ENCODE measurements at places on chromosomes 3 and 15. TPM values are rescaled to one million over a fixed set of nuclear protein-coding genes. Genes with fewer than 3 reads are reported as not detected.

PYGO1 gene
- 1.8 TPM for total RNA-seq

SEMA3B gene
- total RNA-seq, result 2.4 TPM

EFL1 gene
- 14.5 TPM for total RNA-seq

SCN11A gene
- 0.04 TPM for total RNA-seq

P2RY1 gene
- 20.5 TPM for total RNA-seq

CLDN18 gene
- total RNA-seq, result not detected

NRG4 gene
- 1.6 TPM for total RNA-seq

STARD9 gene
- total RNA-seq, result 1.2 TPM

LSMEM2 gene
- not detected for total RNA-seq

CHRD gene
- 0.84 TPM for total RNA-seq

A4GNT gene
- not detected for total RNA-seq

PLSCR5 gene
- total RNA-seq, result not detected

DNA sequence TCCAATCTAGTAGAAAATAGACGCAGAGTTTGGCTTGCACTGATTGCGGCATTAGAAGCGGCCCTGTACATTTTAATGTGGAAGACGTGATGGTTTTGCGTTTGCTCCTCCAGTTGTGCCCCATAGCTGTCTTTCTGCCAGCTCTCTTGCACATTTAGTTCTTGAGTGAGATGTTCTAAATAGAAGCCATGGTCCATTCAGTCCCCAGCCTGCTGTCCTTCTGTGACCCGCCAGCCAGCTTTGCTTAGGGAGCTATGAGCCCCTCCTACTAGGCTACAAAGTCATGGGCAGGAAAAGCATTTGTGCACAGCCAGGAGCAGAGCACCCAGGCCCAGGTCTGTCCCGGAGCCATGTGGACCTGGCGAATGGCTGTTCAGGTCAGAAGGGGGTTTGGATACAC lies 50.3 kb downstream of the APBA2 start:
- ATAC-seq, result no peak

- no peak for ATAC-seq
These were observed 148.4 kb downstream of the MAGI1 start for GRCh38 chr3:65890328-65890727.

- ATAC-seq, result peak; percentile 10
These were observed 18.4 kb downstream of the ZBTB38 start for GRCh38 chr3:141386611-141387111.

DNA sequence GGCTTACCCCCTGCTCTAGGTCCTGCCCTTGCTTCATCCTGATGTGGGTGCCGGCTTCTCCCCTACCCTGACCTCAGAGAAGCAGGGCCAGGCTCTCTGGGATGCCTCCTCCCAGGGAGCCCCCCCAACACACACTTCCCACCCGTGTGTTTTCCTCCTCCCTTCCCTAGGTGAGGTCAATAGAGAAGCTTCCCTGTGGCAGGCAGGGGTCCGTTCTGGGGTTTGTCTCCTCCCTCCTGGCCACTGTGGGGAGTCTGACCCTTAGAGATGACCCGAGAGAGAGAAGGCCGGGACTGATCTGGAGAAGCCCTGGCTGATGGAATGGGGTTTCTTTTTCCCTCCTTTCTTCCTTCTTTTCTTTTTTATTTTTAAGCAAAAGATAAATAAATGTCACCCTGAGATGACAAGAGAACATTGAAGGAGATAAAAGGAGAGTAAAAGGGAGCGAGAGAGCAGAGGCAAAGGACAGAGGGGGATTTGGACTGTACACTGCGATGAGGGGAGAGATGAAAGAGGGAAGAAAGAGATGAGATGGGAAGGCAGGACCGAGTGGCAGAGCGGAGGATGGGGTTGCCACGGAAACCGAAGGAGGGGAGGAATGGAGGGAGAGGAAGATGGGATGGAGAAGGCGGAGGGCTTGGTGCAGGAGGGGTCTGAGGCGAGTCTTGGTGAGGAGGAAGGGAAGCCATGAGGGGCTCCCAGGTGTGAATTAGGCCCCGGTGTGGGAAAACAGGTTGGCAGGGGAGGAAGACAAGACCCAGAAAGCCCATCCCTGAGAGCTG lies 48.4 kb downstream of the IDH2 start:
- no peak for ATAC-seq

- ATAC-seq, result peak; percentile 35
These were observed 148.0 kb upstream of the OSTN start for GRCh38 chr3:191051037-191051436.

DNA sequence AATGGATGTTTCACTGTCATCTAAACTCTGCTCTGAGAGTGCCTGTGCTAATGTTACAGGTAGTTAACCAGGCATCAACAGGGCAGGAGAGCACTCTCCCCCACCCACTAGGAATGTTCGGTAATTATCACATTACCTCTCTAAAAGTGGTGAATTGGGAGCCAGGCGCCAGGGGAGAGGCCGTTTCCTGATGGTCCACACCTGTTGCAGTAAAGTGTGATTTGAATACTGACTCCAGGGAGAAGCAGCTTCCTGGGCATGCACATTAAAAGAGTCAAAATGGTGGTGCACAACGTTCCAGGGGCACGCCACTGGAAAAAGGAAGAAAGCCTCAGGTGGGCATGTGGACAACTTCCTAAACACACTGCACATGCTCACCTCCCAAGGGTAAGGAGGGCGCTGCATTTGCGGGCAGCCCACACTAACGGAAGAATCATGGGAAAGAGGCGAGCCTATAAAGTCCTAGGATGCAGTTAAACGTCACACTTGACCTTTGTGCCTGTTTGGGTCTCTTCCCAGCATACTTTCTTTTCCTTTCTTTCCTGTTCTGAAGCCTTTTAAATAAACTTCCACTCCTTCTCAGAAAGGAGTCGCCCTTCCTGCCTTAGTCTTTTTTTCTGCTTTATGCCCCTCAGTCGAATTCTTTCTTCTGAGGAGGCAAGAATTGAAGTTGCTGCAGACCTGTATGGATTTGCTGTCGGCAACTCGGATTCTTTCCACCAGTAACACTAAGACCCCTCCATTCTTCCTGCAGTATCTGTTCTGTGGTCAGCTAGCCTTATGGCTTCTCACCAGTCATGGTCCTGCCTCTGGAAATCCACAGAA lies 28.9 kb upstream of the GPD1L start:
- no peak for ATAC-seq

DNA sequence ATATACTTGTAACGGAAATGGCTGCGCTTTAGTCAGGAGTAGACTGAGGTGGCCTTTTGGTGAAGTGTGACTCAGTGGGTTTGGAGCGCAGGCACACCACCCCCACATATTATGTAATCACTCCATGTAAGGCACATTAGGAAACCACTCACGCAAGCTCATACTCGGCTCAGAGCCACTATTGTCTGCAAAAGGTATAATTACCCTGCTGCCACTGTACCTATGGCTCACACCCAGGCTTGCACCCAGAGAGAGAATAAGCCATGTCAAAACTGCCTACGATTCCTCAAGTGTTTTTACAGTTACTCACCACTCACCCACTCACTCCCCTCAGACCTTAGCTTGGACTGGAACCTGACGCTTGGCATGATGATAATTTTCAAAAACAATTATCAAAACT lies 611.9 kb upstream of the CCDC54 start:
- peak; percentile 99 for ATAC-seq

GRCh38 chr15:43977072-43977884 lies 150.5 kb downstream of the WDR76 start:
- no peak for ATAC-seq

GRCh38 chr3:6132684-6133432 lies 728.1 kb upstream of the GRM7 start:
- no peak for ATAC-seq

GRCh38 chr15:70791259-70791658 lies 27.9 kb upstream of the UACA start:
- no peak for ATAC-seq

- no peak for ATAC-seq
These were observed 20.9 kb upstream of the SPSB4 start for GRCh38 chr3:141030296-141030695.

- ATAC-seq, result no peak
These were observed 140.2 kb downstream of the LPP start for GRCh38 chr3:188294113-188294512.

GRCh38 chr3:133905376-133905775 lies 9.7 kb upstream of the RAB6B start:
- ATAC-seq, result no peak

- no peak for ATAC-seq
These were observed 71.6 kb downstream of the EPHB3 start for GRCh38 chr3:184633237-184633579.
